ENCODE measurements at places on chromosomes 16 and 17.

- peak; percentile 3 for DNase-seq
Measured at GRCh38 chr17:7548585-7549400, at the start of gene TNFSF12. TNFSF12 (plus strand) TSS chr17:7549058; CDS start chr17:7549154, 96 bp downstream.

DNA sequence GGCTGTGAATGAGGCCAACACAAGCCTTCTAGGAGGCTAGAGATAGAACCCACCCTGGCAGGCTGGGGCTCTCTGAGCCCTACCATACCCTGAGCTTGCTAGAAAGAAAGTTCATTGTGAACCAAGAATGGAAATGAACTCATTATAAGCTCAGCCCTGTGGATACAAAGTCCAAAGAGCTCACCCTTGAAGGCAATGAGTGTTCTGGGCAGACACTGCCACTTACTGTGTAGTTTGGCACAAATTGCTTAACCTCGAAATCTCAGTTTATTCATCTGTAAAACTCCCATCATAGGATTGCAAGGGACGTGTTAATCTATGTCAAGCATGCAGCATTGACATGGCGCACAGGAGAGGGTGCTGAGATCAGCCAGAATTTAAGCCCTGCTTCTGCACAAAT lies 5.5 kb downstream of the KDM8 start:
- no peak for DNase-seq

- no peak for DNase-seq
Measured at GRCh38 chr17:31492880-31493655, 101.6 kb downstream of the RAB11FIP4 start.

GRCh38 chr16:88965411-88965810 lies 11.6 kb downstream of the CBFA2T3 start:
- DNase-seq: no peak

DNA sequence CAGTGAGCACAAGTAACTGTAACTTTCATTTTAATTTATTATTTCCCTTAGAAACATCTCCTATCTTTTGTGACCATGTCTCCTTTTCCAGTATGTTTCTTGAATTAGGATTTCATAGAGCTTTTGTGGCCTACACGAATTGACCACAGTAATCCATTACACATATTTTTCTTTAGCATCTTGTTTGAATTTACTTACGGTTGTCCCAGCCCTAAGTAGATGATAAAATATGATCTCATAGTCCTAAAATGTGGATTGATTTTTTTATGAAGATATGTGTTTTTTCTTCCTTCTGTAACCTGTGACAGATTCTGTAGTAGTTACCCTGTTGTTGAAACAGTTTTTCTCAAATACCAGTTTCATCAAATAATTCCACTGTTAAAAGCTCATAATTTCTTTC lies 61.5 kb downstream of the NF1 start:
- no peak for DNase-seq

- no peak for DNase-seq
Measured at GRCh38 chr16:2753733-2754020, 1.2 kb downstream of the SRRM2 start.

DNA sequence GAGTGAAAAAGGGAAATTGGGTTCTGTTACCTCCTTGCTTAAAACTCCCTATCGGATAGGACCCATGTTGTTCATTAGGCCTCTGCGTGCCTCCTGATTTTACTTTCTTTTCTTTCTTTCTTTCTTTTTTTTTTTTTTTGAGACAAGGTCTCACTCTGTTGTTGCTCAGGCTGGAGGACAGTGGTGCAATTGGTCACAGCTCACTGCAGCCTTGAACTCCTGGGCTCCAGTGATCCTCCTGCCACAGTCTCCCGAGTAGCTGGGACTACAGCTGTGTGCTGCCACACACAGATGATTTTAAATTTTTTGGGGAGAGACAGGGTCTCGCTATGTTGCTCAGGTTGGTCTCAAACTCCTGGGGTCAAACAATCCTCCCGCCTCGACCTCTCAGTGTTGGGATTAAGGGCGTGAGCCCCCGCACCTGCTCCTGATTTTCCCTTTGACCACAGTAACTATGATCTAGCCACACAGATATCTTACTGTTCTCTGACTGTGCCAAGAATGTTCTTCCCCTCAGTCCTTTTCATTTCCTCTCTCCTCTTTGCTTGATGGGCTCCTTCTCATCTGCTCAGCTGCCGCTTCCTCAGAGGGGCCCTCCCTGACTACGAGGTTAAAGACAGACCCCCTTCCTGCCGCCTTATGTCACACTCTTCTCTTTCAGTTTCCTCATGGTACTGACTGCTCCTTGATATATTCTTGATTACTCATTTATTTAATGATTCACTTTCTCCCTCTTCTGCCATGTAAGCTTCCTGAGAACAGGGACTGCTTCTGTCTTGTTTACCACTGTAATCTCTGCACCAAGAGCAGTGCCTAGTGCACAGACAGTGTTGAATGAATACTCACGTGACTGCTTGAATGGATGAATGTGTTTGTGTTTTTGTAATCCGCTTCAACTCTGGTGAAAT lies 44.3 kb downstream of the LCMT1 start:
- DNase-seq: no peak

GRCh38 chr17:46128453-46128852 lies 64.8 kb downstream of the KANSL1 start:
- DNase-seq: no peak

DNA sequence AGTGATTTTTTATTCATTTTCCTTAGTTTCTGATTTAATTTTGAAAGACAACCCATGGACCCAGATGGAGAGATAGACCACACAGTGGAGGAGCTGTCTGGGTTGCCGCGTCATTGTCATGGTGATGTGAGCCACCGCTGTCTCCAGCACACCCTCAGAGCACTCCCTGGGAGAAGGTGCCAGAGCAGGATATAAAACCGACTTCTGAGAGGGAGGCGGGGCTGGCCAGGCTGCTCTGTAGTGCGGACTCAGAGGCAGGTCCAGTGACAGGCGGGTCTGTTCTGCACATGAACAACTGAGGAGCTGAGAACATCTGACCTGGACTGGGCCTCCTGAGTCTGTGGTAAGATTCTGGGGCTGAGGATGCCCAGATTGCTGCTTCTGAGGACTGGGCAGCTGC lies 216.3 kb upstream of the NLRP1 start:
- no peak for DNase-seq

- peak; percentile 94 for DNase-seq
Measured at GRCh38 chr17:27569257-27569722, 61.7 kb upstream of the LGALS9 start.

DNA sequence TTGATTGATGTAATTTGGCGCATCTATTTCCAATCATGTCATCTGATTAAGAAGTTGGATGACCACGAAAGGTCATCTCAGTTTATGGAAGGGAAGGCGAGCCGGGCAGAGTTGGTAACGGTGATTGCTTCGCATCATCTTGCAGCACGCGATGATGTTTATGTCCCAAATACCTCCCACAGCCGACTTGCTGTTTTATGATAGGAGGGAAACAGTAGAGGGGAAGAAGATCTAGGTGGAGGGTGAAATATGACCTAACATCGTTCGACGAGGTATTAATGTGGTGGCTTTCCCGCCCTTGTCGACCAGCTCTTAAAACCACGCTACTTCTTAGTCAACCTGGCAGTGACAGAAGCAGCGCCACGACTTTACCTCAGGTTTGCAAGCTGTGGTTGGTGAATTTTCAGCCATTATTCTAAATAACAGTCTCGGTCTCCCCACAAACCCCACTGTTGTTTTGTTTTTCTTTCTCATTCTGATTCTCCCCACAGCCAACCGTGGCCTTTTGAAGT lies 805 bp upstream of the TANC2 start:
- DNase-seq: no peak

DNA sequence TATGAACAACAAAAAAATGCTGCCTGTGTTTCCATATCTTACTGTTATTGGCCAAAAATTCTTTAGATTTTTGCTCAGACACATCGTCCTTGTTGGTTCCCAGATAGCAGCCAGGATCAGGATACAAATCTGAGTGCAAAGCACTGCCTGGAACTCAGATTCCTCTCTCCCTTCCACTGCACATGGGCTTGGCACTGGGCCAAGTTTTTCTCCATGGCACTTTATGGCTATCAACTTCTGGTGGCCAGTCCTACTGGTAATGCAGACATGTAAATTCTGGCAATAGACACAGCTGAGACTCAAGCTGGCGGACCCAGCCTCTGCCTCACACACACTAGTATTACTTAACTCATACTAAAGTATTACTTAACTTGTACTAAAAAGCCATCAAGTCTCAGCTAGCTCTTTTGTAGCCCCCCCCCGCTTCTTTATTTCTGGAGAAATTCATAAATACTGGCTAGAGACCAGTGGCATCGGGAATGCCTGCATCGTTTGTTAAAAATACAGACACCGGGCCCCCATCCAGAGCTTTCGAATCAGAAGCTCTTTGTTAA lies 181.2 kb upstream of the COX10 start:
- DNase-seq: no peak

GRCh38 chr17:82281076-82281475 lies 7.6 kb upstream of the CSNK1D start:
- DNase-seq: no peak

GRCh38 chr17:82193520-82194220 lies 19.0 kb downstream of the CCDC57 start:
- no peak for DNase-seq

GRCh38 chr17:75079023-75079373 lies 8.8 kb upstream of the SLC16A5 start:
- DNase-seq: no peak

DNA sequence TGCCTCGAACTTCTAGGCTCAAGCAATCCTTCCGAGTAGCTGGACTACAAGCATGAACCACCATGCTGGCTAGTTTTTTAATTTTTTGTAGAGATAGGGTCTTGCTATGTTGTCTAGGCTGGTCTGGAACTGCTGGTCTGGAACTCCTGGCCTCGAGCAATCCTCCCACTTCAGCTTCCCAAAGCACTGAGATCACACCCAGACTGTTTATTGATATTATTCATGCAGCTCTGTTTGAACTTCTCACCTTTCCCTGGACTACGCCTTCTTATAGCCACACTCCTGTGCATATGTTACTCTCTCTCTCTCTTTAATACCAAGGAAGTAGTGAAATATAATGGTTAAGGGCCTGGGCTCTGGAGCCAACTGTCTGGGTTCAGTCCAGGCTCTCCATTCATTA lies 4.6 kb downstream of the COG7 start:
- no peak for DNase-seq

DNA sequence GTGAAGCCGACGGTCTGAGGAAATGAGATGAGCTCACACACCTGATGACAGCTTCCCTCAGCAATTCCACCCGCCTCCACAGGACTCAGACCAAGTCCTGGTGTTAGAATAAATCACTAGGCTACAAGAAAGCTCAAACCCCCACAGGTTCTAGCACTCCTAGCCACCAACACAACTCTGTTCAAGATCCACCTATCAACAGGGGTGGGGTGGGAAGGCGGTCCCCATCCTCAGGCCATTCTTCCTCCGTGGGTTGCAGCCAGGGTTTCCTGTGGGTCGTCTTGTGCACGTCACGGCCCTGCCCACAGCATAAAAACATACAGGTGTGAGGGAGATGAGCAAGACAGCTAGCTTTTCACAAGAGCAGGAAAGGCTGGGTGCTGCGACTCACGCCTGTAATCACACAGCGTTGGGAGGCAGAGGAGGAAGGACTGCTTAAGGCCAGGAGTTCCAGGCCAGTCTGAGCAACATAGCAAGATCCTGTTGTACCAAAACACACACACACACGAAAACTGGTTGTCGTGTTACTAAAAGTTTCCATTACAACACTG lies 81.1 kb downstream of the ANKRD11 start:
- peak; percentile 48 for DNase-seq

- no peak for DNase-seq
Measured at GRCh38 chr16:68492543-68493411, 44.5 kb upstream of the SMPD3 start.

GRCh38 chr16:23469814-23470213 lies 16.8 kb upstream of the COG7 start:
- DNase-seq: no peak

DNA sequence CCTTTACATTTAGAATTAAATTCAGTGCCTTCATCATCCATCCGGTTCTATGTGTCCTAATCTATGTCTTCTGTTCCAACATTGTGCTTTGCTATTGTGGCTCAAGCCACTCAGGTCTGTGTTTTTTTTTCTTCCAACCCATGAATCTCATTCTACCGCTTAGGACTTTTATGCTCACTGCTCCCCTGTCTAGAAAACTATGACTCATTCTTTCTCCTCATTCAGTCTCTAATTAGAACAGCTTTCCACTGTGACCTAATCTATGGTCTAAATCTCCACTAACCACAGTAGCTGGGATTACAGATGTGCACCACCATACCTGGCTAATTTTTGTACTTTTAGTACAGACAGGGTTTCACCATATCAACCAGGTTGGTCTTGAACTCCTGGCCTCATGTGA lies 418.7 kb downstream of the KCNJ2 start:
- no peak for DNase-seq

GRCh38 chr17:79070266-79070880 lies 4.3 kb upstream of the ENGASE start:
- DNase-seq: no peak

DNA sequence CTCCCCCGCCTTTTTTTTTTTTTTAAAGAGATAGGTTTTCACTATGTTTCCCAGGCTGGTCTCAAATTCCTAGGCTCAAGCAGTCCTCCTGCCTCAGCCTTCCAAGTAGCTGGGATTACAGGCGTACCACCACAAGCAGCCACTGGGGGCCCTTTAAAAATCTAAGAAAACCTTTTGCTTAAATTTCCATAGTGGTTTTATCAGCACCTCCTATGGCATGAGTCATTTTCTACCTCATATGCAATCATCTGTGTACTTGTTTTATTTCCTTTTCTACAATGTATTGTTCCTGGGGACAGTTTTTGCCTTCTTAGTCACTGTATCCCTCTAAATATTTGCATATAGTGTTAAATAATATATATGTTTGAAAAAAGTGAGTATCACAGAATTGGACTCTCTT lies 29.2 kb downstream of the GNA13 start:
- no peak for DNase-seq

- no peak for DNase-seq
Measured at GRCh38 chr16:79873825-79874224, 273.3 kb upstream of the MAF start.

DNA sequence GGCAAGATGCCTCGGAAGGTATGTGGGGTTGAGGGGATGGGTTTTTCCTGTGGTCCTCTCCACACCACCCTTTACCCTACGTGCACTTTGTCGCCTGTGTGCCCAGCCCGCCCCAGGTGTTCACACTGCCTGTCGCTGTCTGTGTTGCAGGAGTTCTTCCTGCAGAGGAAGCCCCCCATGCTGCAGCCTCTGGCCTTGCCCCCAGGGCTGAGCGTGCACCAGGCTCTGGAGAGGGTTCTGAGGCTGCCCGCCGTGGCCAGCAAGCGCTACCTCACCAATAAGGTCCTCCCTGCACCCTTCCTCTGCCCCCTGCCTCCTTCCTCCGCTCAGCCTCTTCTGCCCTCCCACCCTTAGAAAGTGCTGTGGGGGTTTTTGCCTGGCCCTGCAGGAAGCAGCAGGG lies 15.2 kb downstream of the PFAS start:
- DNase-seq: no peak

GRCh38 chr17:13346081-13346533 lies 255.6 kb downstream of the HS3ST3A1 start:
- DNase-seq: no peak

All from NK-92 treated with Interleukin-12 subunit alpha and Interleukin-12 subunit beta, amount 100 ng/mL, for 24 hours (cell line).